Activated T-cell treated with anti-CD3 and anti-CD28 coated beads, Interleukin-2, amount 50 U/mL, for 4 hours (primary cell): ENCODE measurements at places on chromosomes 2 and 18.

- DNase-seq = no peak
Measured at GRCh38 chr2:65316072-65316471, 88.4 kb downstream of the ACTR2 start.

DNA sequence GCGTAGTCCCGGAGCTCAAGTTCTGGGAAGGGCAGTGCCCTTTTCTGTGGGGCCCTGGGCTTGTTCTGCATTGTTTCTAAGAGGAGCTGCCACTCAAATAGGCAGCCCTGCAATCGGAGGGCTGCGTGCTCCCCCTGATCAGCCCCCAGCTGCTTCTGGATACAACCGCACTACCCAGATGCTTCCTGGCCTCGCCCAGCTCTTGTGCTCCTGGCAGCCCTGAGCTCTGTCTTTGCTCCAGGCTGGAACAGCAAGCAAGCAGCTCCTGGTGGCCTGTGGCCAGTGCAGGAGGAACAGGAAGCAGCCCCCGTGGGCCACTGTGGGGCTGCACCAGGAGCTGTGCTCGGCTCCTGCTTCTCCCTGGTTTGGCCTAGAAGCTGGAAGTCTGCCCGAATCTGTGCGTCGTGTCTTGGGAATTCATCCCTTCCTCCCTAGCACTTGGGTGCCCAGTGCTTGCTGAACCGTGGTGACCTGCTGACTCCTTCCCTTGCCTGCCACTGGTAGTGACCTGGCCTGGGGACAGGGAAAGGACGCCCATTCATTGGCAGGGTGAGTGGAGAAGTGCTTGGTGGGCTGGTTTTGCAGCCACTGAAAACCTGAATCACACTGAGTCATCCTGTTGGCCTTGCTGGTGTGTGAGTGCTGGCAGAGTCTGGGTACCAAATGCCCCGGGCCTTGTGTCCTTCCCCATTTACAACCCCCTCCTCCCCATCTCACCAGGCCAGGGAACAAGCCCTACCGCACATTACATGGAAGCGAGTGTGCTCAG, 27.3 kb upstream of the NTSR2 start:
- DNase-seq = no peak

DNA sequence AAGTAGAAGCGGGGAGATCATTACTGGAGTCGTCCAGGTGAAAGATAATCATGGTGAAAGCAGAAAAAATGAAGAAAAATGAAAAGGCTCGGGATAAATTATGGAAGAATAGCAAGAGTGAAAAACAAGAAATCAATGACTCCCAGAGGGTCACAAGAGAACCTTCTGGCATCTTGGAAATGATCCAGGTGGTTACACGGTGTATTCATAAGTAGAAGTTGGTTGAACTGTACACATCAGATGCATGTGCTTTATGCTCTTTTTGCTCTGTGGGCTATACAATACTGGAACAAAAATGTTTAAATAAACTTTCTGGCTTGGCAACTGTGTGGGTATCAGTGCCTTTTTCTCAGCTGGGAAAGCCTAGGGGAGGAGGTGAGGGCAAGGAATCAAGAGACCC, 348.9 kb downstream of the RND3 start:
- DNase-seq = no peak

GRCh38 chr18:37668971-37669747, 103.6 kb upstream of the CELF4 start:
- no peak for DNase-seq

DNA sequence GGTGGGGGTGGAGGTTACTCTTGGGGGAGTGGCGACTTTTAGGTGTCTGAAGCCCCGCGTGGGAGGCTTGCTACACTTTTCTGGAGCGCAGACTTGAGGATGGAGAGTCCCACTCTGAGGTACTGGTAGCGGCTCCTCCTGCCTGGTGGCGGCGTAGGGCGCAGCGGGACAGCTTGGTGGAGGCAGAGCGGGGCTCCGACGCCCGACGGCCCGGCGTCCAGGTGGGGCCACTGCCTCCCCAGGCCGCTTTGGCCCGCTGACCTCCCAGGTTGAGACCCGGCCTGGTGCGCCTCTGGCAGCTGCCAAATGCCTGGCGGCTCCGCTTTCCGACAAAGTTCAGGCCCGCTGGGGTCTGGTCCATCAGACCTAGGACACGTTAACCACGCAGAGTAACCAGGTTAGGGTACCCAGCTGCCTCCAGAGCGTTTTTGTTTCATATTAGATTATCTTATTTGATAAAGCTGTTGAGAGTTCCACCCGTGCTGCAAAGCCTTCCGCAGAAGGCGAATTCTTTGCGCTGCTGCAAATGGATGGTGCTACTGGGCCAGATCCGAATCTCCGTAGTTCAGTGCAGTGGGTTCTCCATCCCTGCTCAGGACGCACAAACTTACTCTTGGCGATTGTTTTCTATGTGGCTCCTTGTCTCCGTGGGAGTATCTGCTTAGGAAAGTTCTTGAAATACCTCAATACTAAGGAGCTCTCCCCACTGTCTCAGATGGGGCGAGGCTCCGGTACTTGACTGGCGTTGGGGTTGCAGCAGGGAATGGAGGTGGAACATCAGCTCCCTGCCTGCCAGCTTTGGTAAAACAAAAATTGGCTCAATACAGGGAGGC, 405.9 kb downstream of the XIRP2 start:
- no peak for DNase-seq

- no peak for DNase-seq
Measured at GRCh38 chr2:207227062-207227748, 61.5 kb upstream of the KLF7 start.

DNA sequence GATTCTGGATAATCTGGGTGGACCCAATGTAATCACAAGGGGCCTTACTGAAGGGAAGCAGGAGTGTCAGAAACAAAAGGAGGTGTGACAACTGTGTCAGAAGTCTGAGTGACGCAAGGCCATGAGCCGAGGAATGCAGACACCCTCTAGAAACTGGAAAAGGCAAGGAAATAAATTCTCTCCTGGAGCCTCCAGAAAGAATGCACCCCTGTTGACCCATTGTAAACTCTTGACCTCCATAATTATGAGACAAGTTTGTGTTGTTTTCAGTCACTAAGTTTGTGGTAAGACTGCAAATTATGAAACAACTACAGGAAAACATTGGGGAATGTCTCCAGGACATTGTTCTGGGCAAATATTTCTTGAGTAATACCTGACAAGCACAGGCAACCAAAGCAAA, 47.3 kb upstream of the B3GNT7 start:
- no peak for DNase-seq

DNA sequence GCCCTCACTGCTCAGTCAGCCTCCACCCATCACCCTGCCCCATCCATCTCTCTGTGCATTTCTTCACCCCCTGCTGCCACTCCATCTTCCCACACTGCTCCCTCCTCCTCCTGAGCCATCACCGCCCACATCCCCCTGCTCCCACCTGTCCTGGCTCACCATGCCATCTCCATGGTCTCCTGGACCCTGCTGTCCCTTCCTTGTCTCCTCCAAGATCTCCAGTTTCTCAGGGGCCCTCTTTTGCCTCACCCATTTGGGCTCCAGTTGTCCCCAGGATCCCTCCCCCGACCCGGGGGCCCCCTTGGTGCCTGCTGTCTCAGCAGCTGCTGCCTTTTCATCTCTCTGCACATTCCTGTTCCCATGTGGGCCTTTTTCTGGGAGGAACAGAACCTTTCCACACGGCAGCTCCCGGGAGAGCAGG, 10.6 kb downstream of the SPEG start:
- DNase-seq = no peak

GRCh38 chr2:14751581-14751980, 119.1 kb downstream of the LRATD1 start:
- DNase-seq = no peak
